ENCODE measurements at places on chromosomes 13 and 19.

DNA sequence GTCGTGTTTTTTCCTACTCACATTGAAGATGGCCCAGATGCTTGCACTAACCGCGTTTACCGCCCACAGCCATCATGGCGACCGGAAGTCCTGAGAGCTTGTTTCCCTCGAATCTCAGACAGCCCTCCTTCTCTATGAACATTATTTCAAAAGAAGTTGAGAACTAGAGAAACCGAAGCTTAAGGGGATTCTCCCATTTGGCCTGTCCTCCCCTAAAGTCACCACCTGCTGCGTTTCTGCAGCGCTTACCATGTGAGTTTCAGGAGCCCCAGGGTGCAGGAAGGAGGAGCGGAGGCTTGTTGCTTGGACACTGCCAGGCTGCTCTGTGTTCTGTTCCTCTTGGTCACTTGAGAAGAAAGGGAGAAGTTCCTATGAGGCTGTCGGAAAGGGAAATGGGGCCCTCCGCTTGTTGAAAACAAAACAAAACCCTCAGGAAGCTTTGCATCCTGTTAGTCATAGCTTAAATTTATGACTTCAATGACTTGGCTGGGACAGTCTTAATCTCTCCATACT, 6.2 kb downstream of the CARD8 start:
- DNase-seq: no peak

DNA sequence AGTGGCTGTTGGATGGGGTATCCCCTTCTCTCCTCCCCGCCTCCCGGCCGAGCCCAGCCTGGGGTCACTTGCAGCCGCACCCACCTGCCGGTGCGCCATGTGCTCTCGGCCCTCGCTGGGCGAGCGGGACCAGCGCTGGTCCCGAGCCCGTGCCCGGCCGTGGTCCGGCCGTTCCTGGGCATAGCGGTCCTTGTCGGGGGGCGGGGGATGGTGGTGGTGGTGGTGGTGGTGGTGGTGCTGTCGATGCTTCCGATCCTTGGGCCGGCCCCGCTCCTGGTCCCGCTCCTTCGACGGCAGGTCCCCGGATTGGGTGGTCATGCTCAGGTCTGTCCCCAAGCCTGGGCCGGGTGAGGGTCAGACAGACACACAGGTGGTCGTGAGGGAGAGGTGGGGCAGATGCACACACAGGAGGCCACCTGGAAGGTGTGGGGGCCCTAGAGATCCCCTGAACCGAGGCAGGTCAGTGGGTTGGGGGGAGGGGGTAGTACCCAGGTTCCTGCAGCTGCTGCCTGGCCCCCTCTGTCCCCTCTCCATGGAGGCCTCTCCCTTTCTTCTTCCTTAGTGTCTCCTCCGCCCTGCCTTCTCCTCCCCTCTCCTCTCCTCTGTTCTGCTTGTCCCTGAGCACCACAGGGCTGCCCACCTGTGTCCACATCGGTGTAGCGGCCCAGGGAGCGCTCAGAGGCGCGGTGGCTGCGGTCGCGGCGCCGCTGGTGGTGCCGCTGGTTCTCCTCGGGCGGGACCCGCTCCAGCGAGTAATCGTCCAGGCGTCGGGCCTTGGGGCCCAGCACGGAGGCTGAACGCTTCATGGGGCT, 58.7 kb downstream of the IER2 start:
- DNase-seq: no peak

GRCh38 chr19:54493967-54494585, 8.6 kb upstream of the LAIR2 start:
- no peak for DNase-seq

GRCh38 chr13:51041126-51041525, 69.9 kb downstream of the C13orf42 start:
- no peak for DNase-seq

Measured in RPMI8226 (cell line).